NB4 (cell line): ENCODE measurements at places on chromosomes 2 and 18.

DNA sequence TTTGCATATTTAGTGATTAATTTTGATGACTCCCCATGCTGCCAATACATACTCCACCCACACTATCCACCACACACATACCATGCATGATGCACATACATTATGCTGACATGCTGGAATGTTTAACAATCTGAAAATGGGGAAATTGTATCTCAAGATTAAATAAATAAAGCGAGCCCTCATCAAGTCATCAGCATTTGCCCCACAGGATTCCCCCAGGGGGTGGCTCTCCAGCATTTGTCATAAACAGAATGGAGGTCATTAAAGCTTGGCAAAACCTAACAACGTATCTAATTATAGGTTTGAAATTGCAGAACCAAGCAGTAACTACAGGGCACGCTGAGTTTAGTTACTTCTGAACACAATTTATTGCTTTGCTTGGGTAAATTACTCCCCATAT, 141.2 kb upstream of the TACR1 start:
- DNase-seq: no peak

DNA sequence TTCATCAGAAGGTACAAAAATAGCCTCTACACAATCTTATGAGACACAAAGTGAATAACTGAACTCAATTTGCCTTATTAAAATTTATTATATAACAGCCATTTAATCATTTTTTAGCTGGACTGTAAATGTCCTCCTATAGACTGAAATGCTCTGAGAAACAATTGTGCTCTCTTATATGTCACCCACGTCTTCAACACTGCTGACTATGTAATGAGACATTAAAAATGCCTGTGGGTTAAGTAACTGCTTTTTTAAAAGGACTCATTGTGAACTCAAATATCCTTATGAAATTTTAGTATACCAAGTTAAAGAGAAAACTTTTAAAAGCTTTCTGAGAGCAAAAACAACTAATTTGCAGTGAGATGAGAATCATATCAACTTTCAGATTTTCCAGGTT, 10.4 kb upstream of the GALNT1 start:
- DNase-seq: no peak

DNA sequence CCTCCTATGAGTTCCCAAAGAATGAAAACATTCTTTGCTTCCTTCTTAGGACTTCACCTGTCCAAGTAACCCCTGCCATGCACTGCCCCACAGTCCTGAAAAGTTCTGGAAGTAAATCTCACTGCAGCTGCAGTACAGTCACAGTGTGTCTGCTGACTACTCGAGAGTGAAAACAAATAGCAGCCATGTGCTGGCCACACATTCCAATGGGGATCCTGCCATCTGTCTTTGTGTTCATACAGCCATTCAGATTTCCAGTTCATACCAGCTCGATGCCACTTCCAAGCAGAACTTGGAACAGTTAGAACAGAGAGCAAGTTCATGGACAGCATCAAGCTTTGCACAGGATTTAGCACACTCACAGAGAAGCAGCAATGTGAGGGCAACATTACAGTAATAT, 629.9 kb upstream of the ACVR2A start:
- DNase-seq: no peak

DNA sequence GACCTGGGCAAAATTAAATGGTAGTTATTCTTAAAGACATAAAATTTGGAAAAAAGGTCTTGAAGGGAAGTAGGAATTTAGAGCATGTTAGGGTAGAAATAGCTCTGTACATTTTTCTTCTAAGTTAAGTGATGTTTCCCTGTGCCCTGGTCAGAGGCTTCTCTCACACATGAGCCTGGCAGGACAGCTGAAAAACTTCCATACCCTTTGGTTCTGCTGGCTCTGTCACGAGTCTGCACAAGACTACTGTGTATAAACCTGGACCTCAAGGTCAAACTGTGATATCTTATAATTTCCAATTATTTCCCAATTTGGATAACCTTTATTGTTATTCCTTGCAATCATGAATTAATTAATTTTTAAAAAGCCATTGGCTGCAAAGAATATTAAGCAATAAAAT, 664.7 kb downstream of the BCL11A start:
- DNase-seq: no peak

GRCh38 chr2:24843330-24843860, 50.2 kb downstream of the CENPO start:
- DNase-seq: no peak

- no peak for DNase-seq
Observed at GRCh38 chr2:39517622-39518021, 80.5 kb upstream of the MAP4K3 start.
